GM13976 (cell line): ENCODE measurements at places on chromosomes 11 and 22.
A peak's percentile ranks its signal among the peaks of the same experiment; 100 is the strongest.

- DNase-seq, result no peak
Observed at GRCh38 chr11:11660363-11660740, 38.5 kb upstream of the GALNT18 start.

DNA sequence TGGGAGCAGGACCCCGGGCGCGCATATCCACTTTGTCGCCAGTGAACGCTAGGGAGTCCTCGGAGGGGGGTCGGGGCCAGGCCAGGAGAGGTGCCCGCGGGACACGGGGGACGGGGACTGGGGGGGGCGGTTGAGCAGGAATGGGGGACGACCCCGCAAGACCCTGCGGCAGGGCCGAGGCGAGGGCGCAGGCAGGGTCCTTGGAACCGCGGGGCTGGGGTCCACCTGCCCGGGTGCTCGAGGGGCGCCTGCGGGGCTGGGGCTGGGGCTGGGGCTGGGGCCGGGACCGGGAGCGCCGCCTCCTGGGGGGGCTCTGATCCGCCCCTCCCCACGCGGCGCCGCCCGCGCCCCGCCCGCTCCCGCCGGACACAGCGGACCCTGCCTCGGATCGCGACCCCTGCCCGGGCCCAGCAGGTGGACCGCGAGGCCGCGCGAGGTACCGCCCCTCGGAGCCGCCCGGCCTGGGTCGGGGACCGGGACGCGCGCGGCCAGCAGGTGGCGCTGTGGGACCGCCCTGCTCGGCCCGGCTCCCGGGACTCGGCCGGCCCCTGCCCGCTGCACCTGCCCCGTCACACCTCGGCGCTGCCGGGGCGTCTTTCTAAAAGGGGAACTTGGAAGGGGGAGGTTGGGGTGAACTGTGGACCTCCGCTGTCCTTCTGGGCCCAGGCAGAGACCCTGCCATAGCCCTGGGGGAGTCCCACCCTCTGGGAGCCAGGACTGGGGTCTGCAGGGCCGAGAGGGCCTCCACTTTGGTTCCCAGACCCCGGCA is 11.0 kb downstream of the CRELD2 start:
- DNase-seq, result peak; percentile 88

- DNase-seq, result no peak
Observed at GRCh38 chr22:16968218-16968595, 39.8 kb downstream of the GAB4 start.

- DNase-seq, result no peak
Observed at GRCh38 chr11:120810251-120810650, 213.7 kb upstream of the TBCEL start.

- DNase-seq, result no peak
Observed at GRCh38 chr11:132046288-132046865, 676.0 kb downstream of the NTM start.

DNA sequence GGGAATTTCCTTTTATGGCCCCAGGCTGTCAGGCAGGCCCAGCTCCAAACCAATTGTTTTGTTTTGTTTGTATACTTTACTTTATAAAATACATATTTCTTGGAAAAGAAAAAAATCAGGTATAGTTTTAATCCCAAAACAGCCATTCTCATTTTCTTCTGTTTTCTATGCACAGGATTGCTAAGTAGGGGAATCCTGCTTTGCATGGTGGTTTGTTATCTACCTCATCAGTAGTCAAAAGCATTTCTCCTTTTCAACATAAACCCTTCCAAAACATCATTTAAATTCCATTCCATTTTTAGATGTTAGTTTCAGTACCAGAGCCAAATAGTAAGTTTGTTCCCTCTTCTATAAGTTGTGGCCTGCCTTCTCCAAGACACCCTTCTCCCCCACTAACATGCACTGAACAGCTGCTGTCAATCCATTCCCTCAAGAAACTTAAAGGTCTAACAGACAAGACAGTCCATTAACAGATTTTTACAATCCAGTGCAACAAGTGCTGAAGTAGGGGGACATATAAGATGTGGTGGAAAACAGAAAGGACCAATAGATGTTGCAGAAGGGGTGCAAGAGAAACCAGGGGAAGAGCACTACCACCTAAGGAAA is 3.7 kb downstream of the ILK start:
- DNase-seq, result no peak

GRCh38 chr11:79727221-79727620 is 286.4 kb upstream of the TENM4 start:
- DNase-seq, result no peak
